ENCODE measurements at places on chromosomes 12 and 14.

- DNase-seq: no peak
Measured at GRCh38 chr14:88864198-88864597, 39.7 kb downstream of the TTC8 start.

DNA sequence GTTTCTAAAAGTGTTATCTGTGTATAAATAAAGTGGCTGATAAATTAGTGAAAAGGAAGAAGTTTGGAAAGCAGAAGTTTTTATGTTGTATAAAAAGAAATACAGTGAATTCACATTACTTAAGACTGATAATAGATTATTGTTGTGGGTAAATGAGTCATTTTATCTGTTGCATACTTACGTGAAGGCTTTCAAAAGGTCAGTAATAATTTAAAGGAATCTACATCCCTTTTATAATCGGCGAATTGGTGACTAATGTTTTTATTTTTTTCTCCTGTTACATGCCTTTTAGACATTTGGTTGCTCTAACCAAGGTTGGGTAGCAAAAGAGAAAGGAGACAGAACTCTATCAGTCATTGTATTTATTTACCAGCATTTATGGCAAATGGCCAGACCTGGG is 155.9 kb downstream of the SLC41A2 start:
- DNase-seq: no peak

DNA sequence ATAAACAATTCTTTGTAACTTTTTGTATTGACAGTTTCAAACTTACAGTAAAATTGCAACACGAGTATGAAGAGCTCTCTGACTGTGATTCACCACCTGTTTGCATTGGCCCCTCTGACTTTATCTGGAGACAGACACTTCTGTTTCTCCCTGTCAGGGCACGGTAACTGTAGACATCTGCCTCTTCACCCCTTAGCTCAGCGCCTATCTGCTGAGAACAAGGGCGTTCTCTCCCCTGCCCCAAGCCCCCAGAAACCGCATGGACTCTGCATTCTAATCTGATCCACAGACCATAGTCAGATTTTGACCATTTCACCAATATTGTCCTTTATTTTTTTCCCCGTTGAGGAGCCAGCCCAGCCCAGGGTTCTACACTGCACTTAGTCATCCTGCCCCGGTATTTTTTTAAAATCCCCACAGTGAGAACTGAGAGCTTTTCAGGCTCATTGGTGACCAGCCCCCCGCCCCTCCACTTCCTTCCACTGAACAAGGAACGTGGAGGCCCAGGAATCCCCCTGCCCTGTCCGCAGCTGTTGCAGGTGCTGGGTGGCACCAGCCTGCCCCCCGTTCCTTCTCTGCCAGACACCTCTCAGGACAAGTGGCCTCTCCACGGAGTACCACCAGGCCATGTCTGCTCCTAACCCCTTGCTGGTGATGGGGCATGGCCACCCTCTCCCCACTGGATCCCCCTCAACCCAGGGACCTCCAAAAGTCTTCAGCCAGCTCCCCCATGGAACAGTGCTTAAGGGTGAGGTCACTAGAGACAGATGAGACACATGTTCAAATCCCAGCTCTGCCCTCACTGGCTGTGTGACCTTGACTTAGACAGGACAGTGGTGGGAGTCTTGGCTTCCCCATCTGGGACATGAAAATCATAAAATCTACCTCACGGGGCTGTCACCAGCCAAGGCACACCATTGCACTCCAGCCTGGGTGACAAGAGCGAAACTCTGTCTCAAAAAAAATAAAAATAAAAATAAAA is 11.2 kb downstream of the RHOF start:
- DNase-seq: no peak

DNA sequence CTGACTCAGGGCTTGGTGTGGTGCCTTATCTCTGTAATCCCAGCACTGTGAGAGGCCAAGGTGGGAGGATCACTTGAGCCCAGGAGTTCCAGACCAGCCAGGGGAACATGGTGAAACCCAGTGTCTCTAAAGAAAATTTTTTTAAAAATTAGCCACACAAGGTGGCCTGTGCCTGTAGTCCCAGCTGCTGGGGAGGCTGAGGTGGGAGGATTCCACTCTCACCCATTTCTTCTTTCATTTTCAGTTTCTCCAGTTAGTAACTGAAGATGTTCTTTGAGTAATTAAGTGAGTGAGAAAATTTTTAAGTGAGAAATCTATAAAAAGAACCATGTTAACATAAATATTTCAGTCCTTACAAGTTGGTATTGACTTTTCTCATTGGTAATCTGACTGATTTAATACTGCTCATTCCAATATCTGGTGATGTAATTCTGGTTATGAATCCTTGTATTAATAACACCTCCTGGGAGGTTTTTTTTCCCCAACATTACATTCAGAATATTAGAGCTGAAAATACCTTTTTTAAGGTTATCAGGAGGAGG is 6.1 kb downstream of the METTL3 start:
- no peak for DNase-seq

DNA sequence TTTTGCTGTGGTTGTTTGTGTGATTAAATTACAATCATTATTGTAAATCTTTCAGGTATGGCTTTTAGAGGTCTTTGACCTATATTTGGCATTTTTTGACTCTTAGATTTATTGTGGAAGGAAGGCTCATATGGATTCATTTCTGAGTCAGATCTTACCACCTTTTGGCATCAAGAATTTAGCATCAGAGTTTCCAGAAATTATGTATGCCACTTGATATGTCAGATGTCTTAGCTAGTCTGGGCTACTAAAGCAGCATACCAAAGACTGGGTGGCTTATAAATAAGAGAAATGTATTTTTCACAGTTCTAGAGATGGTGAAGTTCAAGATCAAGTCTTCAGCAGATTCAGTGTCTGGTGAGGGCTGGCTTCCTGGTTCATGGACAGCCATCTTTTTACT is 129.5 kb upstream of the PZP start:
- DNase-seq: no peak

- DNase-seq: no peak
Measured at GRCh38 chr12:109873653-109874052, 6.7 kb downstream of the GLTP start.

DNA sequence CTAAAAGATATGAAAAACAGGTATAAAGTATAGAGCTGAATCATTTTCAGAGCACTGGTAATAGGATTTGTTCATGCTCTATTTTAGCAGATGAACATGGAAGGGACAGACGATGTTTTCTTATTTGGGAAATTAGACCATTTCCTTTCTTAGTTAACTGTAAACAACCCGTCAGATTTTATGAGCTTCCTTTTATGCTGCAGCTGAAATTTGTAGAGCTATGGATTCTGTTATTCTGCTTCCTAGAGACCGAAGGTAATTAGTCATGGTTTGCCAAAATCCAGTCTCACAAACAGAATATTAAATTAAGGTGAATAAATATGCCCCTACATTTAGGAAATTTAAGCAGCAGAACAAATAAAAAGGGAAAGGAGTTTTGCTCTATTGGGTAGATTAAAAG is 180.2 kb upstream of the SYT1 start:
- DNase-seq: no peak

GRCh38 chr12:54442961-54443360 is 23.9 kb upstream of the ITGA5 start:
- DNase-seq: no peak

Data from right forelimb (tissue), 1 donor.